Right renal cortex interstitium (tissue), 3 donors: ENCODE measurements at places on chromosomes 16 and 17. TPM values are rescaled to one million over a fixed set of nuclear protein-coding genes. Genes with fewer than 3 reads are reported as not detected.

- DNase-seq = no peak
These were observed 825.4 kb downstream of the KCNJ18 start for GRCh38 chr17:22517716-22518115.

DNA sequence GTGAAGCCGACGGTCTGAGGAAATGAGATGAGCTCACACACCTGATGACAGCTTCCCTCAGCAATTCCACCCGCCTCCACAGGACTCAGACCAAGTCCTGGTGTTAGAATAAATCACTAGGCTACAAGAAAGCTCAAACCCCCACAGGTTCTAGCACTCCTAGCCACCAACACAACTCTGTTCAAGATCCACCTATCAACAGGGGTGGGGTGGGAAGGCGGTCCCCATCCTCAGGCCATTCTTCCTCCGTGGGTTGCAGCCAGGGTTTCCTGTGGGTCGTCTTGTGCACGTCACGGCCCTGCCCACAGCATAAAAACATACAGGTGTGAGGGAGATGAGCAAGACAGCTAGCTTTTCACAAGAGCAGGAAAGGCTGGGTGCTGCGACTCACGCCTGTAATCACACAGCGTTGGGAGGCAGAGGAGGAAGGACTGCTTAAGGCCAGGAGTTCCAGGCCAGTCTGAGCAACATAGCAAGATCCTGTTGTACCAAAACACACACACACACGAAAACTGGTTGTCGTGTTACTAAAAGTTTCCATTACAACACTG is 81.1 kb downstream of the ANKRD11 start:
- no peak for DNase-seq

- no peak for DNase-seq
These were observed 986 bp upstream of the ELOB start for GRCh38 chr16:2777903-2778629.

DNA sequence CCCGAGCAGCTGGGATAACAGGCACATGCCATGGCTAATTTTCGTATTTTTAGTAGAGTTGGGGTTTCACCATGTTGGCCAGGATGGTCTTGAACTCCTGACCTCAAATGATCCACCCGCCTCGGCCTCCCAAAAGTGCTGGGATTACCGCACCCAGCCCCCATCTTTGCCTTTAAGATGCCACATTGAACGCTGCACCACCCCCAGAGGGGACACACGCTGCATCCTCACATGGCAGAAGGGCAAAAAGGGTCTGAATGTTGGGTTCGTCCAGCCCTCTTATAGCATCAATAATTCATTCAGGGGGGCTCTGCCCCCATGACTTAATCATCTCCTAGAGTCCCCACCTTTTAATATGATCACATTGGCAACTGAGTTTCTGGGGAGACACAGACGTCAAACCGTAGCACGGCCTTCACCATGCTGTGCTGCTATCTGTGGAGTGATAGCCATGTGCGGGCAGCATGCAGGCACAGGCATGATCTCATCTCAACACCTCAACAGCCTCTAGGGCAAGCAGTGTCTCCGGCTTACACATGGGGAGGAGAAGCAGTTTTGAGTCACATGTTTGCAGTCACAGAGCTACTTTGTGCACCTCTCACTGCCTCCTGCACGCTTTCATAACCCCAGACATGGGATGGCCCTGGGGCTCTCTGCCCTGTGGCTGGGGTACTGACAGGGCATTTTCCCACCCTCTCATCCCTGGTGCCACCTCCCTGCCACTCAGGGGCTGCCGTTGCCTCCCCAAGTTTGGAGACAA is 30.0 kb downstream of the IL21R start:
- DNase-seq = no peak

GRCh38 chr17:80968602-80969029 is 23.0 kb upstream of the CHMP6 start:
- no peak for DNase-seq

DNA sequence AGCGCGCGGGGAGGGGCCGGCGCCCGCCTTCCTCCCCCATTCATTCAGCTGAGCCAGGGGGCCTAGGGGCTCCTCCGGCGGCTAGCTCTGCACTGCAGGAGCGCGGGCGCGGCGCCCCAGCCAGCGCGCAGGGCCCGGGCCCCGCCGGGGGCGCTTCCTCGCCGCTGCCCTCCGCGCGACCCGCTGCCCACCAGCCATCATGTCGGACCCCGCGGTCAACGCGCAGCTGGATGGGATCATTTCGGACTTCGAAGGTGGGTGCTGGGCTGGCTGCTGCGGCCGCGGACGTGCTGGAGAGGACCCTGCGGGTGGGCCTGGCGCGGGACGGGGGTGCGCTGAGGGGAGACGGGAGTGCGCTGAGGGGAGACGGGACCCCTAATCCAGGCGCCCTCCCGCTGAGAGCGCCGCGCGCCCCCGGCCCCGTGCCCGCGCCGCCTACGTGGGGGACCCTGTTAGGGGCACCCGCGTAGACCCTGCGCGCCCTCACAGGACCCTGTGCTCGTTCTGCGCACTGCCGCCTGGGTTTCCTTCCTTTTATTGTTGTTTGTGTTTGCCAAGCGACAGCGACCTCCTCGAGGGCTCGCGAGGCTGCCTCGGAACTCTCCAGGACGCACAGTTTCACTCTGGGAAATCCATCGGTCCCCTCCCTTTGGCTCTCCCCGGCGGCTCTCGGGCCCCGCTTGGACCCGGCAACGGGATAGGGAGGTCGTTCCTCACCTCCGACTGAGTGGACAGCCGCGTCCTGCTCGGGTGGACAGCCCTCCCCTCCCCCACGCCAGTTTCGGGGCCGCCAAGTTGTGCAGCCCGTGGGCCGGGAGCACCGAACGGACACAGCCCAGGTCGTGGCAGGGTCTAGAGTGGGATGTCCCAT is 232.8 kb downstream of the SEC14L1 start:
- no peak for DNase-seq

DNA sequence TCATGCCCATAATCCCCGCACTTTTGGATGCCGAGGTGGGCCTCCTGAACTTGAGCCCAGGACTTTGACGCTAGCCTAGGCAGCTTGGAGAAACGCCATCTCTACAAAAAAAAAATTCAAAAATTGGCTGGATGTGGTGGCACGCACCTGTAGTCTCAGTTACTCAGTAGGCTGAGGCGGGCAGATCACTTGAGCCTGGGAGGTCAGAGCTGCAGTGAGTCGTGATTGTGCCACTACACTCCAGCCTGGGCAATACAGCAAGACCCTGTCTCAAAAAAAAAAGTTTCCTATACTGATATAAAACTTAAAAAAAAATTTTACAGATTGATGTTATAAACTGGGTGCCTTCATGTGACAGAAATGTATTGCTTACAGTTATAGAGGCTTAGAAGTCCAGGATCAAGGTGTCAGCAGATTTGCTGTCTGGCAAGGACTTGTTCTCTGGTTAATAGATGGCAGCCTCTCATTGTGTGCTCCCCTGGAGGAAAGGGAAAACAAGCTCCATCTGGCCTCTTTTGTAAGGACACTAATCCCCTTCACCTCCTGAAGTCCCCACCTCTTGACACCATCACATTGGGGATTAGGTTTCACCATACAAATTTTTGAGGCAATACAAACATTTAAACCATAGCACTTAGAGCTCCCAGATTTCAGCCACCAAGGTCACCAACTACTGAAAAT is 8.5 kb upstream of the CES3 start:
- no peak for DNase-seq

DNA sequence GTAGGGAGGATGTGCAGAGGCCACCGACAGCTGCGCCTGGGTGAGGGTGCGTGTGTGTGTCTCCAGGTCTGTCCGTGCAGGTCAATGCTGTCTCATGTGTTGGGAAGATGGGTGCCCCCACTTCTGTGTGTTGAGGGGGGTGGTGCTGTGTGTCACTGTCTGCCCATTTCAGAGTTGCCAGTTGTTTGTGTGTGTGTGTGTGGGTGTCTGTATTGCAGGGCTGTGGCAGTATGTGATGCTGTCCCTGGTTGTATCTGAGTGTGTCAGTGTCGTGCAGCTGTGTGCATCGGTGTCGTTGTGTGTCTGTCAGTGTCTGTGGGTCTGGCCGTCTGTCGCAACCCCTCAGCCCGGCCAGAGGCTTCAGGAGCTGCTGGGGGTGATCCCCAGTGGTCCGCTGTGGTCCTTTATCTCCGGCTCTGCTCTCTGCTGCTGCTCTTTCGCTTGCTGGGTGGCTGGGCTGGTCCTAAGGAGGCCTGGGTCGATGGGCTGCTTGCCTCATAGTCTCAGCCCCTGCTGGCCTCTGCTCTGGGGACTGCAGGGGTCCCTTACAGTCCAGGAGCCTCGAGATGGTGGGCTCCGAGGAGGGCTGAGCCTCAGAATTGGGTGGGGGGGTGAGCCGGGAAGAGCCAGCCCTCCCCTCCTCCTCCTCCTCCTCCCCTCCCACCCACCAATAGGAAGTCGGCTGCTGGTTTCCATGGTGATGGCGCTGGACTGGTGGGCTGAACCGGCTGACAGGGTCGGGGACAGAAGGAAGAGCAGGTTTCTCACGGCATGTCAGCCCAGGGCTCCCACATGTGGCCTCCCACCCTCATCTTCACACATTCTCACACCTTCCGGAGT is at the start of gene TSPOAP1:
TSPOAP1 (minus strand) TSS at position 601 of the 840 bp plus-strand sequence. CDS start 875 bp downstream, outside the sequence.
- no peak for DNase-seq

- no peak for DNase-seq
These were observed 1.6 kb downstream of the MLLT6 start for GRCh38 chr17:38706505-38707216.

DNA sequence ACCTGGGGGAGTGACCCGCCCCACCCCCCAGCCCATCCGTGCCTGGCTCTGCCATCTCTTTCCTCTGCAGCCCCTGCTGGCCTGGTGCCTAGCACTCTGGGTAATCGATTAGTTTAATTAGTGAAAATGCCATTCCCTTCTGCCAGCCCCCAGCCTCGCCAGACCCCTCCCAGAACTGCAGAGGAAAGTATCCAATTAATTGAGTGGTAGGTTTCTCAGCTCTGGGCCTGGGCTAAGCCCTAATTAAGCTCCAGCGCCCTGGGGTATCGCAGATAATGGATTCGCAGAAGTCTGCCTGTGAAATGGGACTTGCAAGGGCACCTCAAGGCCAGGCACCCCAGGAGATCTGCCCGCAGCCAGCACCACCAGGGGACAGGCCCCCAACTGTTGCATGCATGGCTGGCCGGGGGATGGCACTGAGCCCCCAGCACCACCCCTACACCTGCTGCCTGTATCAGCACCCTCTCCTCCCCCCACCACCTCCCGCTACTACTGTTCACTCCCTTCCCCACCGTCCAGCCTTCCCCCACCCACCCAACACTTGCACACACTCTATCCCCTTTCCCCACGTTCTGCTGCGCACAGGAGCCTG is 19.7 kb upstream of the SPPL2C start:
- no peak for DNase-seq

The CD300H gene
- polyA plus RNA-seq = not detected

The TMEM100 gene
- polyA plus RNA-seq = 47.4 TPM

The RNF227 gene
- polyA plus RNA-seq = 3.4 TPM

The TEKT5 gene
- polyA plus RNA-seq = 0.10 TPM

The KDM6B gene
- polyA plus RNA-seq = 17.9 TPM

The CACNG1 gene
- not detected for polyA plus RNA-seq
